ENCODE measurements at places on chromosomes 5 and 9. TPM values are rescaled to one million over a fixed set of nuclear protein-coding genes. Genes with fewer than 3 reads are reported as not detected.

GRCh38 chr5:74679966-74680365, 5.1 kb upstream of the HEXB start:
- no peak for DNase-seq

GRCh38 chr5:171615705-171616640, 169.6 kb upstream of the SMIM23 start:
- DNase-seq: no peak

- DNase-seq: no peak
These were observed 235.3 kb upstream of the HAPLN1 start for GRCh38 chr5:83955916-83956315.

GRCh38 chr9:107807183-107807582, 317.6 kb upstream of the KLF4 start:
- DNase-seq: no peak

GRCh38 chr9:18215626-18216025, 258.3 kb upstream of the ADAMTSL1 start:
- no peak for DNase-seq

GRCh38 chr5:97576956-97577355, 393.9 kb upstream of the RIOK2 start:
- DNase-seq: peak; percentile 69

GRCh38 chr9:99433555-99433954, 211.5 kb downstream of the SEC61B start:
- DNase-seq: no peak

DNA sequence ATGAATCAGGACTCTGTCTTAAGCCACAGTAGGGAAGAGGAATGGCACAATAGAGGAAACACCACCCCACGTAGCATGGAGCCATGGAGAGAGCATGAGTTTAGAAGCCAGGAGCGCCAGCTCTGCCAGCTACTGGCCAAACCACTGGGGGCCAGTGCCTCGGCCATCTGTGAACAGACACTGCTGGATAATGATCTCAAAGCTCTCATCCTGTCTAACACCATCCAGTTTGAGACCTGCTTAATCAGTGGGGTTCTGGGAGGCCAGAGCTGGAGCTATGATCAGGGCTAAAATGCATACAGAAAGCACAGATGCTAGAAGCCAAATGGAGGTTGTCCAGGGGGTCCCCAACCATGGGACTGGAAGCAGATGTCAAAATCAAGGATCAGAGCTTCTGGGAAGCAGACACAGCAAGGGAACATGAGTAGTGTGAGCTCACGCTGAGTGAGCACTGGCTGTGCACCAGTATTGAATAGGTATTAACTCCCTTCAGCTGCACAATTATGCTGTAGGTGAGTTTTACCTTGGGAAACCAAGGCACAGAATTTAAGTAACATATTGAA, 92.7 kb downstream of the KCNIP1 start:
- no peak for DNase-seq

- no peak for DNase-seq
These were observed 50.8 kb upstream of the ZNF366 start for GRCh38 chr5:72558046-72558336.

DNA sequence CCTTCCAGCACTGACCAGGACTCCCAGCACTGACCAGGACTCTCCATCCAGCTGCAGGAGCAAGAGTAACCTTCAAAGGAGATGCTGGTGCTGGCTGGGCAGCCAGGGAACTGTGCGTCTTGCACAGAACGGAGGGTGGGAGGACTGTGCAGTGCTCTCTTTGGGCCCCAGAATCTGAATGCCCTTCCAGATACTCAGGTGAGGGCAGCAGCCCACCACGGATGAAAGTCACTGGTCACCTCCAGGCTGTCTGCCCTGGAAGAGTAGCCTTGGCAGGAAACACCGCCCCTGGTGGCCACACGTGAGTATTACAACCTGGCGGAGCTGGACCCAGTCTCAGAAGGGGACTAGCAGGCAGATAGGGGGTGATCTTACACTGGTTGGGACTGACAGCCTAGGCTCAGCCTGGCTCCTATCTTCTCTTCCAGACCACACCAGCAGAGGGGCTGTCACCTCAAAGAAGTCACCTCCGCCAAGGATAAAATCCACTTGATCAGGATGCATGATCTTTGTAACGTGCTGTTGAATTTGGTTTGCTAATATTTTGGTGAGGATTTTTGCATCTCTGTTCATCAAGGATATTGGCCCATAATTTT, 4.8 kb upstream of the SARDH start:
- peak; percentile 74 for DNase-seq

DNA sequence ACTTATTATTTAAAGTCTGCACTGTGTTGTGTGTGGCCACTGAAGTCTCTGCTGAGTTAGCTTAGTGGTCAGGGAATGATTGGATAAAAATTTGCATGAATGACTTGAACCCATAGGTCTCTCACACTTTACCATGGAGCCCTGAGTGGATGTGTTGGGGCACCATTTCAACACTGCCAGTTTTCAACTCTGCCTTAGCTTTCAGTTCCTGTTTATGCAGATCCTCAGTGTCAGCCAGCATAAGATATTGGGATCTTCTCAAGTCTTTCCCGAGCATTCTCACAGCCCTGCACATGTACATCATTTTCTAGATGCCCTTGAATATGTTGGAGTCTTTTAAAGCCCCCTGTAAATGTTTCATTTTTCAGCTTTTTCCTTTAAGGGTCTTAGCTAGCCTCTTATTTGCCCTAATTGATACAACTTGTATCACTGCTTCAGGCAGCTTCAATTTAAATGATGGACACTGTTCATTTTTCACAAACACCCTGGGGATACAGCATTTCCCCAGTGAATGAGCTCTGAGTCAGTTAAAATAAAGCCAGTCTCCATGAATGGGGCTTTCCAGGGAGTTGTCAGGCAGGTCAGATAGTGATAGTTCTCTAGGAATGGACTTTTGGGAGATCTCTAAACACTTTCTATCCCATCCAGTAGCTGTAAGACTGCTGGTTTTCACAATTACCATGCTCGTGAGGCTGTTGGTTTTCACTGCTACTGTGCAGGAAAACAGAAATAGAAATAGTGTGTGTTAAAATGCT, 211.9 kb upstream of the PAPPA start:
- no peak for DNase-seq

- DNase-seq: no peak
These were observed 8.7 kb downstream of the SERINC5 start for GRCh38 chr5:80246995-80247729.

DNA sequence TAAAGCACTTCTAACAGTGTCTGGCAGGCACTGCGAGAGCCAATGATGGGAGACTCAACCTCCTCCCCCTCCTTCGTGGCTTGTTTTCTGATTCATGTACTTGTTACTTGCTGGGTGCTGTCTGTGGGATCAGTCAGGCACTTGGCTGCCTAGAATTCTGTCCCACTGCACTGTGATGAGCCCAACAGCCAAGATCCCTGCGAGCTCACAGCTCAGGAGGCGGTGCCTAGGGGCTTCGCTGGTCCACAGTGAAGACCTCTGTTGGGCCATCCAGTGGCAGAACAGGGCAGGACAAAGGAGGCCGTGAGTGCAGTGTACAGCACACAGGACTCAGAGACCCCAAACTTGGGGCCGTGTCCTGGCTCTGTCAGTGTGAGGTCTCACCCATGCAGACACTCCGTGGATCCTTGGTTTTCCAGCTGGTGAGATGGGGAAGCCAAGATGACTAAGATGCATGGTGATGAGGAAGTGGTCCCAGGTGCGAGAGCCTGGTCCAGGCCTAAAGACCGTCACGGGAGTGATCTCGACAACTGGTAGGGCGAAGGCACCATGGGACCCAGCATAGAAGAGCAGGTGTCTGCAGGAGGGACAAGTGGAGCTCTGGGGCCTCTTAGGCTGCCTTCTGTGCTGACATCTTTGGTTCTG, 19.5 kb downstream of the MYMK start:
- DNase-seq: no peak

DNA sequence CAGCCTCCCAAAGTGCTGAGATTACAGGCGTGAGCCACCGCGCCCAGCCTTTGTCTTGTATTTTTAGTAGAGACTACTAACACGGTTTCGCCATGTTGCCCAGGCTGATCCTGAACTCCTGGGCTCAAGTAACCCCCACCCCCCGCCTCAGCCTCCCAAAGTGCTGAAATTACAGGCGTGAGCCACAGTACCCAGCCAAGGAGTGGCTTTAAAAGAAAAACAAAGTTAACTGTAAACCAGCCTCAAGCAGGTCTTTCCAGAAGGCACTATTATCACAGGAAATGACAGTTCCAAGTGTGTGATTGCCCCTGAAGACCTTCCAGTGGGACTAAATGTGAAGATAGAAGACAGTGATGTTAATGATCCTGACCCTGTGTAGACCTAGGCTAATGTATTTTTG, 31.1 kb downstream of the SIL1 start:
- no peak for DNase-seq

DNA sequence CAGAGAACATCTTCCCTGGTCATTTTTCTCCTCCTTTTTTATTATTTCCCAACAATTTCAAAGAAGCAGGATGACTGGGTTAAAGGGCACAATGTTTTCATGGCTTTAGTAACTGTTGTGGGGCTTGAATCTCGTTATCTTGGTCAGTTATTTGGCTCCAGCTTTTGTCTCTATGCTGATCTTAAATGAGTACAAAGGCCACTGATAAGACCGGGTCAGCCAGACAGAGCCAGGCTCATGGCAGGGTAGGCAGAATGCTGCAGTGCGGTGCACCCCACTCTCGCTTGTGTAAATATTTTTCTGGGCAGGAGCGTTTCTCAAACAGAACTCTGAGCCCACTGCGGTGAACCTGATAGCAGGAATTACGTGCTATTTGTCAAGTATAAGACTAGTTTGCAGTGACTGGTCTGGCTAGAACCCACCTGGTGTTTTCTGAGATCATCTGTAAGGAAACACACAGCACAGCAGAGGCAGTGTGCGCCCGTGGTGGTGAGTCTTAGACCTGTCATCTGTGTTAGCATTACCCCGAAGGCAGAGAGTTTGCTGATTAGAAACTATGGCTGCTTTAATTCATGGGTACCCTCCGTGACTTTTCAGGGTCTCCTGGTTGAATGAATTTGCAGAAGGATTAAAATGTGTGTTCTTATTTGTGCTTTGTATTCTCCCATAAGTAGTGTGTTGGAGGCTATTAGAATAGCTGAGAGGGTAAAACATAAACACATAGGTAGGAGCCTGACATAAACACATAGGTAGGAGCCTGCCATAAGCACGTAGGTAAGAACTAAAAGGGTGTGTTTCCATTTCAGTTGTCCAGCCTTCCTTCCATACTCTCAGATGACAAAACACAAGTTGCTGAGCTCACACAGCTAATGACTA, 158.6 kb upstream of the DMRT1 start:
- no peak for DNase-seq

- no peak for DNase-seq
These were observed 301.9 kb downstream of the RASEF start for GRCh38 chr9:82761027-82761426.

DNA sequence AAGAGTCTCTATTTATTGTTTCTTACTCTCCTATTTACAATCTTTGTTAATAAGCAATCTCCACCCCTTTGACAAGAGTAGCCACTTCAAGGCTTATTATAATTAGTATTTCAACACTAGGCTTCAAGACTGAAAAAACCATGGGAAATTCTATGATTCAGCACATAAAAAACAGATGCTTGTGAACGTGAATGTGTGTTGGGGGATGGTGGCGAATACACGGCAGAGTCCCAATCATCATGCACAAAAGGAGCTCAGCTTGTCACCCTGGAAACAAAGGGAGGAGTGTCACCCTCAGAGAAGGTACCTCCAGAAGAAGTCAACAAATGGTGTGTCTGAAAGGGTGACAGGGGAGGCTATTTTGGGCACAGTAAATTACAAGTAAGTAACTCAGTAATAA, 157.2 kb upstream of the RETREG1 start:
- no peak for DNase-seq

GRCh38 chr5:115549154-115549553, 4.6 kb upstream of the FEM1C start:
- no peak for DNase-seq

GRCh38 chr9:87309236-87309635, 188.4 kb upstream of the DAPK1 start:
- DNase-seq: no peak

DNA sequence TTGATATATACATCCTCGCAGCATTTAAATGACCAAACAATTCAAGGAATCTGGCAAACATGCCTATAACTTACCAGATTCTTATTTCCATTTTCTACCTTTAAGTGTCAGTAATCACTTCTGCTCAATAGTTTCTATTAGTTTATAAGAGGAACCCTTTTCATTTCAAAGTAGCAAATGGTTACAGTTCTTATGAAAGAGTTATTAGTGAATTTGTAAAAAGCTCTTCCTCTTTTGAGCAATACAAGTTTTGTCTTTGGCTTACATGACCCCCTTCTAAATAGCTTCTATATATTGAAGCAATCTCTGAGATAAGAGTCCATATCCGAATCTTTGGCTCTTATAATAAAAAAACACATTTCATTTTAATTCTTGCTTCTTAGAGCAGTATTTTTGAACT, 42.0 kb downstream of the ELL2 start:
- no peak for DNase-seq

- DNase-seq: no peak
These were observed 339.9 kb downstream of the ACTL7B start for GRCh38 chr9:108515856-108516255.

DNA sequence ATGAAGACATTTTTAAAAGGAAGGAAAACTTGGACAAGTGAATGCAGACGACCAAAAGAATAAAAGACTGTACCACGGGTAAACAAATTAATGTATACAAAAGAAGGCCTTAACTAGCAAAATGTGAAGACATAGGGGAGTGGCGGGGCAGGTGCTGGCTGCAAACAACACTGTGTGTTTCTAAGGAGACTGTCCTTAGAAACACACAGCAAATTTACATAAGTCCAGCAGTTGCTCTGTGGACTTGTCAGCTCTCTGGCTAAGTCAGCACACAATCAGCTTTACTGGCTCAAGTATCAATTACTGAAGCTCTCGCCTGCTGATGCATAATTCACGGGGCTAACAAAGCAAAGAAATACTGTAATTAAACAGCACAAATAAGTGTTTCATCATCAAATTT, 24.8 kb downstream of the PTBP3 start:
- DNase-seq: no peak

- DNase-seq: no peak
These were observed 65.3 kb downstream of the NDST1 start for GRCh38 chr5:150573216-150573615.

FOXD4L5 gene
- 0.95 TPM for polyA plus RNA-seq

PRRX2 gene
- 9.9 TPM for polyA plus RNA-seq

UGT3A2 gene
- 1.3 TPM for polyA plus RNA-seq

RNF183 gene
- 0.41 TPM for polyA plus RNA-seq

CTXN3 gene
- 2.7 TPM for polyA plus RNA-seq

SLC6A19 gene
- 0.05 TPM for polyA plus RNA-seq

TRIM36 gene
- polyA plus RNA-seq: 4.7 TPM

STOM gene
- polyA plus RNA-seq: 82.4 TPM

IQGAP2 gene
- 8.0 TPM for polyA plus RNA-seq

SPATA31D4 gene
- not detected for polyA plus RNA-seq

GALNT12 gene
- polyA plus RNA-seq: 4.6 TPM

All from muscle of arm (tissue), 14 donors.